ENCODE measurements at places on chromosomes 5 and 9.

DNA sequence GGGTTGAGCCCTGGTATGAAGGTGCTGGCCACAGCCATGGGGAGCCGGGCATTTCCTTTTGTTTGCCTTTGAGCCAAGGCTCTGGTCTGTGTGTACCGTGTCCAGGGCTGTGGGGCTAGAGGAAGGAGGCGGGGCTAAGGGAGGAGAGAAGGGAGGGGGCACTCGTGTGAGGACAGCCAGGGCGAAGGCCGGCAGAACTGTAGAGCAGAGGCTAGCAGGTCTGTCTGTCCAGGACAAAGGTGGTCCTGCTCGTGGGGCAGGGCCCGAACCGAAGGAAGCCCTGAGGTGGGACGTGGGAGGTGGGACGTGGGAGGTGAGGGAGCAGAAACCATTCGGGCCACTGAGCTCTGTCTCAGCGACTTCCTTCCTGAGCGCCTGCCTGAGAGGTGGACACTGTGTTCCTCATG lies 41.3 kb upstream of the TESK1 start:
- peak; percentile 52 for DNase-seq

GRCh38 chr9:87546704-87547103 lies 49.0 kb downstream of the DAPK1 start:
- DNase-seq, result peak; percentile 36

- DNase-seq, result no peak
Measured at GRCh38 chr5:179978792-179979191, 71.1 kb upstream of the TBC1D9B start.

- no peak for DNase-seq
Measured at GRCh38 chr5:143638654-143639053, 173.3 kb upstream of the HMHB1 start.

- no peak for DNase-seq
Measured at GRCh38 chr9:87554976-87555375, 57.3 kb downstream of the DAPK1 start.

Measured in choroid plexus epithelial cell (primary cell).